ENCODE measurements at places on chromosomes 2 and 18.

- DNase-seq = peak; percentile 3
Measured at GRCh38 chr2:147373800-147374422, 470.9 kb upstream of the ACVR2A start.

DNA sequence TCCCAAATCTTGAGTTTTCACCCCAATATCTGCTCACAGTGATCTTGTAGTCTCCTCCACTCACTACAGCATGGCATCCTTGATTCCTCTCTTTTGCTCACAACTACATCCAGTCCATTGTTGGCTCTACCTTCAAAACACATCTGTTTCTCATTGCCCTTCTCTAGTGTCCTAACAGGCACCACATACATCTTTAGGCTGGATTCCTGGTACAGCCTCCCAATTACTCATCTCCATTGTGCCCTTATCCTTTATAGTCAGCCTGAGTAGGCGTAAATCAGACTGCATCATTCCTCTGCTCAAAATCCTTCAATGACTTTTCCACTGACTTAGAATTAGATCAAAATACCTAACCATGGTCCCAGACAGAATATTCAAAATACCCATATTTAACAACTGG lies 10.7 kb upstream of the TAF1B start:
- DNase-seq = no peak

DNA sequence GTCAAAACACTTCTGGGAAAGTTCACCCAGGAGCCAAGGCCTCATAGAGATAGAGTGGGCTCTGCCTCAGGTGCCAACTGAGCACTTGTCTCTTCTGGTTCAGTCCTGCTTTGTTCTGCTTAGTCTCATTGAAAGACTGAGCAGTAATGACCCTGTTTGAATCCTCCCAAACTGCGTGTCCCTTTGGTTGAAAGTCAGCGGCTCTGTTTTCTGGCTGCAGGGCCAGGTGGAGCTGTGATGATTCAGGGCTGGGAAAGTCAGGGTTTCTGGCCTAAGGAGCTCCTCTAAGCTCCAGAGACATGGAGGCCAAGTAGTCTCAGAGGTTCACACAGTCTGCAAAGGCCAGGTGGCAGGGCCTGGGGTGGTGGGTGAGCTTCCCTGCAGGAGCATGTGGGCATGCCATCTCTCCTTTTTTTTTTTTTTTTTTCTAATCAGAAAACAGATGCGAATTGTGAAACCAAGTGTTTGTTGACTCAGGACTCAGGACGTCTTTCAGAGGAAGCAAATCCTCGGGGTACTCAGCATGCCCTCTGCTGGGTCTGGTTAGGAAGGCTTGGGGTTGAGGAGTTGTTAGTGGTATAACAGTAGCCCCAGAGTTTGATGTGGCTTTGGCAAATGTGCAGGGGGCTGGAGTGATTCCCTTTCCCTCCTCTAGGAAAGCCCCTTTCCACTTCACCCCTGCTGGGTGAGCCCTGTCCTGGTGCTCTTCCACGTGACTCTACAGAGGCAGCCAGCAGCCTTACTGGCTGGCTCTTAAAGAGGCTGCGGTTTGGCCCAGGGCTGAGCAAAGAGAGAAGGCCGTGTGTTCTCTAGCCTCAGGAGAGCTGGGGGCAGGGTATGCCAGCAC lies 38.3 kb downstream of the TMEM17 start:
- peak; percentile 13 for DNase-seq

- DNase-seq = no peak
Measured at GRCh38 chr18:26419746-26420145, 128.6 kb downstream of the KCTD1 start.

DNA sequence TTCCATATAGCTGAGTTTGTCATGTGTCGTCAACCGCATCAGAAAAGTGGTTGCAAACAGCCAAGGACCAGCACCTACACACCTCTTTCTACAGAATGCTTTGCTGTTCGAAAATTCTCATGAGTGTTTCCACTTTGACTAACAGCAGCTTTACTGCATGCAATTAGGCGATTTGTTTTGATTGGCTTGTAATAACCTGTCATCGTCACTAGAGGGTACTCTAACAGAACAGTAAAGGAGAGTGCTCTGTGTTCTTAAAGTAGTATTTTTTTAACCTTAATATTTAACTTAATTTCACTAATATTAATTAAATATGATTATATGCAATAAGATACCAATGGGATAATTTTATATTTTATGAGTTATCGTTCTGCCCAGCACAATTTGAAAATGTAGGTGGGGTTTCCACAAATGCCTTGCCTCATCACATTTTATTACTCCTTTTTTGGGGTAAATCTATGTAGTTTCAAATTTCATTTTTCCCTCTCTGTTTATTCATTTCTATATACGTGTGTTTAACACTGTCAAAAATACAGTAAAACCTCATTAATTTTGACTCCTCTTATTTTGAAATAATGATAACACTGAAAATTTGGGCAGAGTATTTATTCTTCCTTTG lies 502.2 kb downstream of the NRXN1 start:
- peak; percentile 67 for DNase-seq

DNA sequence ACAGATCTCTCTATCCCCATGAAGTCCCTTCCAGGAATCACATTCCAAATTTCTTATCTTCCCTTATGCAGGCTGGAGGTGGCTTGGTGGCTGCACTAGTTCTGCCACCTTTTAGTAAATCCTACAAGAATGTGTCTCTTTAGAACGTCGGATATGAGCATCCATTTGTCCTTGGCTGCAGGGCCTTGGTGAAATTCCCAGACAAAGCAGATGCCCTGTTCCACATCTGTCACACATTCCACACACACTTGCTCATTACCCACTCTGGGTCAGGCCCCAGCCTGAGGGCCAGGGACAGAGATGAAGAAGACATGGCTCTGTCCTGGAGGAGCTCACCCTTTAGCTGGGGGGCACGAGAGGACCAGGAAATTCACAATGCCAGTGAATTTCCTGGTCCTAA lies 31.2 kb upstream of the GPR17 start:
- DNase-seq = no peak

DNA sequence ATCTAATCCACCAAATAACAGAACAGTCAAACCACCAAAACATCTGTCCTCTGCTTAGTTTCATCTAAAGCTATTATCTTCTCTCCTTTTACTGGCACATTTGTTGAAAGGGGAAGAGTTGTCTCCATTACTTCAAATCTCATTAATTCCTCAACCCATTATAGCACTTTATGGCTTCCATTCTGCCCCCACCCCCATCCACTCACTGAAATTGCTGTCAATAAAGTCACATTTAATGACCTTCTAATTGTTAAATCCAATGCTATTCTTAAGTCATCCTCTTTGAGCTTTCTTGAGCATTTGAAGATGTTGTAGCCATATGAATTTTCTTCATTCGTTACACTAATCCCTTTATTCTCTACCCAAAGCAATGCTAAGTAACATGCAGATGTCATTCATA lies 5.2 kb downstream of the OXER1 start:
- DNase-seq = no peak

DNA sequence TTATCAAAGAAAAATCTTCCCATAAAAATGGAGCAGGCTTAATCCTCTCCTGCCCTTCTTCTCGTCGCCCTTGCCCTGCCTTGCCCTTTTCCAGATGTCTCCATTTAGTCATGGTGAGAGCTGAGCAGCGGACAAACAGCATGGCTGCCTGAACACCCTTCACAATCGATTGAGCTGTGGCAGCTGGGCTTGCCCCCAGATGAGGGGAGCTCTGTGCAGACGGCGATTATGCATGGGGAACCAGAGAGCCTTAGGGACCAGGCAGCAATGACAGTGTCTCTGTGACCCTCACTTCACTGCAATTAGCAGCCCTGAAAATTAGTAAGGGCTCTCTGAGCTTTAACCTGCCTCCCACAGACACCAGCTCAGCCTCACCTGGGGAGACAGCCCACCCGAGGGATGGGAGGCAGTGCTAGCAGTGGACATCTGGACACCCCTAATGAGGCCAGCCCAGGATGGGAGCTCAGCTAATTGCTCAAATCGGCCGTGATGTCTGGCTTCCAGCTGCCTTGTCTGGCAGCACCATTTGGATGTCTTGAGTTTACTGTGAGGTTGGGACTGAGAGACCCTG lies 365.7 kb downstream of the TNS1 start:
- no peak for DNase-seq

GRCh38 chr2:64056021-64056420 lies 36.8 kb upstream of the VPS54 start:
- DNase-seq = no peak

- DNase-seq = no peak
Measured at GRCh38 chr2:95390272-95390880, 12.1 kb upstream of the FAHD2A start.

DNA sequence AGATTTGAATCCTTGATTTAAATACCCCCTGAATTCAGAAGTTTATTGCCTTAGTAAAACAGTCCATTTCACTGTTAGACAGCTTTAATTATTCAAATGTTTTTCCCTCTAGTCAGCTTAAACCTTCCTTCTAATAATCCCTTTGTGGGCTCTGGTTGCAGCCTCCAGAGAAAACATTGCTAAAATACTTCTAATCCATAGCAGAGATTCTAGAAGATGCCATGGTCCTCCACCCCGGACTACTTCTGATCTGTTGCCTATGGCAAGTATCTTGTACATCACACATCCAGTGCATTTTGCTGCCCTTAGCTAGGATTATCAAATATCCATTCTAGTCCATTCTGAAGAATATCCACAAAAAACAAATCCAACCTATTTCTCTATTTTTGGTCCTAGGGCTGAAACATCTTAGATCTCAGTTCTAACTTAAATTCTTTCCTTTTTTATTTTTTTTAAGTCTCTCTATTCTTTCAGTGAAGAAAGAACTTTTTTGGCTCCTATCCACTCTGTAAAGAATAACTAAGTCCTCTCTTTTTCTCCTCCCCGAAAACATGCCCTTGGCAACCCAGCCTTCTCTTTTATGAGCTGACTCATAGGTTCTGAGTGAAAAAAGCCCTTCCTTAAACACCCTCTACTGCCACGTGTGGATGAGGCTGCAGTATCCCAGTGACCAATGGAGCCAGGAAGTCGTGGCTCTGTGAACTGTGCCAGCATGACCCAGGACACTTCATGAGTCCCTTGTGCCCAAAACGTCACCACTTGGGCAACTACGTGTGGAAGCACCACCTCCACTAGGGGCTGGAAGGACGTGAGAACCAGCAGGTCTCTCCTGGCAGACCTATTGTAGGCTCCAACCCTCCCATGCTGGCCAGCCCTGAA lies 349.8 kb downstream of the TNS1 start:
- peak; percentile 61 for DNase-seq

DNA sequence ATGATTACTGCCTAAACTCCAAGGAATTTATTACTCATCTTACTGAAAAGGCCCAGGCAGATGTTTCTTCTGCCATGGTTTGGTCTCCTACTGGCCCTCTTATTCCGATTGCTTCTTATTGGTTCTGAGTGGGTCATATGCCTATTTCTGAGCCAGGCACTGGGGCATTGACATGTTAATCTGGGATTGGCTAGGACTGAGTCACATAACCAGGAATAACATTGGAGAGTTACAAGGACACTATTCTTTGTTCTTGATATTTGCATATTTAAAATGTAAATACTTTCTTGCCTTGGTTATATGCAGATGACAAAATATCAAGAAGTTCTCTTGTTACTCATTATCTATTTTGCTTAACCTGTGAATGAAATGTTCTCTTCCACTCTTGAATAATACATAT lies 534.4 kb upstream of the SLC39A10 start:
- DNase-seq = no peak

DNA sequence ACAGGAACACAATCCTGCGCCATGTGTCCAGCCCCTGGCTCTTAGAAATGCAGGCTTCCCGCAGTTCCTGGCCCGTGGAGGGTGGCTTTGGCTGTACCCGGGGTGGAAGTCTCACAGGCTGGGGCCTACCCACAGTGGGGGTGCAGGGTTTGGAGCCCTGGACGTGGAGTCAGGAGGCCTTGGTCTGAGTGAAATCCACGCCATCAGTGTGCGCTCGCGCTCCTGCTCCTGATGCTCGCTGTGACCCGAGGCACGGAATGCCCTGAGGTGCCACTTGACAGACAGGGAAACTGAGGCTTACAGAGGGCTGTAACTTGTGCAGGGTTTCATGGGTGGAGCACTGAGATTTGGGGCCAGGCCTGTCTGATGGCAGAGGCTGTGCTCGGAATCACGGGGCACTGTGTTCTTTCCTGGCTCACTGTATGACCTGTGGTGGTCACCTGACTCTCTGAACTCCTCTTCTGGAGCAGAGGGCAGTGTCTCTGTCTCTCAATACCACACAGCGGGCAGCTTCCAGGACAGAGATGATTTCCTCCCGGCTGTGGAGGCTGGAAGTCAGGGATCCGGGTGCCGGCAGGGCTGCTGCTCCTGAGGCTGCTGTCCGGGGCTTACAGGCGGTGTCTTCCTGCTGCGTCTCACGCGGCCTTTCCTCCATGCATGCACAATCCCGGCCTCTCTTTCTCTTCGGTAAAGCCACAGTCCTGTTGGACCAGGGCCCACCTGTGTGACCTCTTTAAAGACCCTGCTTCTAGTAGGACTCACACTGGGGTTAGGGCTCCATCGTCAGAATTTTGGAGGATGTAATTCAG lies 25.9 kb upstream of the ALLC start:
- no peak for DNase-seq

- DNase-seq = no peak
Measured at GRCh38 chr2:68365087-68365486, at the start of gene PLEK. PLEK (plus strand) TSS chr2:68365282; CDS start chr2:68365352, 70 bp downstream.

DNA sequence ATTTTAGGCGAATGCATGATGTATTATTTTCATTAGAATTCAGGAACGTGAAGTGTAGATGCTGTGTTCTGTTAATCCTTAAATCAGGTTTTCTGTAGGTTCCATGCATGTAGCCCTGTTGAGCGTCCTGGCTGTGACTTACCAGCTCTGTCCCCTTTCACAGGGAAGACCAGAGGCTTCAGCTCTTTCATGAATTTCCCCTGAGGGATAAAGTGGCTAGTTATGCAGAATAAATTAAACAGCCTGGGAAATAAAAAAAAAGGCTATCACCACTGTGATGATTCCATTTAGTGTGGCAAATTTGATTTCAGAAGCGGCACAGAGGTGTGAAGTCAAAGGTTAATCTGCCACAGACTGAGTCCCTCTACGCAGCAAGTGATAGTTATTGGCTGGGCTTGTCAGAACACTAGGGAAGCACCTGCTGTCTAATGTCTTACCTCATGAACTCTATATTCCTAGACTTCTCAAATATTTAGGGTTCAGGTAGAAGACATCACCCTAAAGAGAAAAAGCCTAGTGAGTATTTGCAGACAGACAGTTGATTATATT lies 61.6 kb upstream of the LINC00305 start:
- no peak for DNase-seq

- DNase-seq = no peak
Measured at GRCh38 chr2:71186973-71187372, 39.9 kb downstream of the PAIP2B start.

GRCh38 chr2:15763106-15763821 lies 171.6 kb downstream of the DDX1 start:
- DNase-seq = no peak

DNA sequence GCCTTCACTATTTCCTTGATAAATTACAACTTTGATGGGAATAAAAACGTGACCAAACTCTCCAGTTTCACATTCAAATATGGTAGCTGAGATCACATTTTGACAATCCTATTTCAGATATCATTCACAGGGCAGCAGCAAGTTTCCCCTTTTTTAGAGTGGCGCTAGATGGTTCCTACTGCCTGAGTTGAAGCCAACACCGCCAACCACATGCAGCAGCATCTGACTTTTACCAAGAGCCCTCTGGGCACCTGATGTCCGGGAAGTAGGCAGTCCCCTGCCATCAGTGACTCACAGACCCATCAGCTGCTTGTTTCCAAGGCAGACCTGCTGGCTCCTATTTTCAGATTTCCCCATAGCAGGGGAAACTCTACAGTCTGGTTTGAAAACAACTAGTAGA lies 4.0 kb upstream of the MREG start:
- no peak for DNase-seq

All from fibroblast of pulmonary artery (primary cell).